ENCODE measurements at places on chromosomes 4 and X. TPM values are rescaled to one million over a fixed set of nuclear protein-coding genes. Genes with fewer than 3 reads are reported as not detected.

GPRASP1 gene
- total RNA-seq, result 1.8 TPM

IRAK1 gene
- 79.8 TPM for total RNA-seq

MAGEA6 gene
- not detected for total RNA-seq

SYP gene
- 0.37 TPM for total RNA-seq

ARX gene
- total RNA-seq, result not detected
